Activated CD8-positive, alpha-beta memory T cell treated with anti-CD3 and anti-CD28 coated beads for 4 hours (primary cell): ENCODE measurements at places on chromosomes 12 and 14.

- no peak for DNase-seq
These were observed 29.7 kb upstream of the SAV1 start for GRCh38 chr14:50697659-50698290.

- no peak for DNase-seq
These were observed 23.6 kb upstream of the C12orf71 start for GRCh38 chr12:27105746-27106536.

DNA sequence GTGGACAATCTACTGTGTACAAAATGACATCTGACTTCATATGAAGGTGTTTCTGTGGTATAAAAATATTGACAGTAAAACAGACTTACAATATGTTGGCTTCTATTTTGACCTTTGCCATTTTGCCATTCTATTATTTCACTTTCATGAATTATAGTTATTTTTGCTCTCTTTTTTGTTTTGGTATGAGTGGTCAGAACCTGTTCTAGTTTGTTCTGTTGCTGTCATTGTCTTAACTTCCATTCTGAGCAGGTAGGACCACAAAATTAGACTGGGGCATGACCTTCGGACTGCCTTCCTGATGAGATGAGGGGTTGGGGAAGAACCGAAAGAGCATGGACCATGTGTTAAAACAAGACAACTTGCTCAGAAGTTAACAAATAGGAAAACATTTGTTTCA is 36.5 kb upstream of the IFNG-AS1 start:
- DNase-seq: no peak

GRCh38 chr12:130427381-130427887 is 89.7 kb downstream of the PIWIL1 start:
- DNase-seq: no peak

DNA sequence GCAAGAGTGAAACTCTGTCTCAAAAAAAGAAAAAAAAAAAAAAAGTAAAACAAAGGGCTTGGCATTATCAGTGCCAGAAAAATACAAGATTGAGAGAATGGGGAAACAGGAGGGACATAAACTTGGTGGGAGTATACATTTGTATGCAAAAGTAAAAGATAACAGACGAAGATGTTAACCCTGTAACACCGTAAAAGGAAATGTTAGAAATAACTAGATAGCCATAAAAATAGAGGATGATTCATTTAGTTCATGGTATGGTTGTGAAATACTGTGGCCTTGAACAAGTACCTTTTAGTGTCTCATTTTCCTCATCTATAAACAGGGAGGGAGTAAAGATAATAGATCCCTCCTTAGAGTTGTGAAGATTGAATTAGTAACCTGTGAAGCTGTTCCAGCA is 33.3 kb downstream of the ATP2A2 start:
- DNase-seq: no peak

DNA sequence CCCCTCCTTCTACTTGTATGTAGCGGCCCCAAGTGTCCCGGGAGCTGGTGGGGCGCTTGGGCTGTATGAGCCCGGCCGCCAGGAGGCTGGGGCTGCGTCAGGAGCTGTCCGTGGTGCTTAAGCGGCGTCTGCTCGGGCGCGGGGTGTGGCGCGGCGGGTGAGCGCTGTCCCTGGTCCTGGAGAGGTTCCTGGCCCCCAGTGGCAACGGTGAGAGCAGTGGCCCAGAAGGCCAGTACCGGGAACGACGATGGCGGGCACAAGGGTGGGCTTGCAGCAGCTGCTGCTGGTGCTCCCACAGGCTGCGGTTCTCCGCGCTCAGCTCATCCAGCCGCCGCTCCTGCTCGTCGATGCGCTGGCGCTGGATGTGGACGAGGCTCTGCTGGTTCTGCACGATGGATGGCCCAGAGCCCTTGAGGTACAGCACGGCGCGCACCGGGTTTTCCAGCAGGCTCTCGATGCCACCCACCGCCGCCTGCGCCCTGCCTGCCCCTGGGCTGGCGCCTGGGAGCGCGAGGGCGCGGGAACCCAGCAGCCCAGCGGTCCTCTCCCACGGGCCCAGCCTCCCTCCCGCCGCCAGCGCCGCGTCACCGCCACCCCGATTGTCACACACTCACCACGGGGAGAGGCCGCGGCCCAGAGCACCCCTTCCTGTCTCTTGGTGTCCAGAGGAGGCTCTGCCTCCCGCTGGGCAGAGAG is 41.9 kb upstream of the FKBP4 start:
- DNase-seq: peak; percentile 26

DNA sequence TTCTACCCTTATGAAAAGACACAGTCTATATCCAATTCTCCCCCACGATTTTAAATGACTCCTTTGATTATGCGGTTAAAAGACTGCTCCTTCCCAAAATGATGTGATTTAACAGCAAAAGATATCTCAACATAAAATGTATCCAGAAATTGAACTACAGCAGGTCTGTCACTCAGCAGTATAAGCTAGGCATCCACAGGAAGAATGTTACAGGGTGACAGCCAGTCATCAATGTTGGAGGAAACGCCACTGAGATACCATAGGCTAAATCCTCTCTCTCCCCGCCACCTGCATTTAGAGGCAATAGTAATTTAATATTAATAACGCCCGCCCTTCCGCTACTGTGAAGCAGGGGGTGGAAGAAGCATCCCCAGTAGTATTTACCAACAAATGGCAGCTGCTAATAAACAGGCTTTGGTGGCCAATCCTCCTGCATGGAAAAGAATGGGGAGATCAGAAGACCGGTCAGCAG is 613 bp downstream of the RECQL start:
- DNase-seq: no peak

DNA sequence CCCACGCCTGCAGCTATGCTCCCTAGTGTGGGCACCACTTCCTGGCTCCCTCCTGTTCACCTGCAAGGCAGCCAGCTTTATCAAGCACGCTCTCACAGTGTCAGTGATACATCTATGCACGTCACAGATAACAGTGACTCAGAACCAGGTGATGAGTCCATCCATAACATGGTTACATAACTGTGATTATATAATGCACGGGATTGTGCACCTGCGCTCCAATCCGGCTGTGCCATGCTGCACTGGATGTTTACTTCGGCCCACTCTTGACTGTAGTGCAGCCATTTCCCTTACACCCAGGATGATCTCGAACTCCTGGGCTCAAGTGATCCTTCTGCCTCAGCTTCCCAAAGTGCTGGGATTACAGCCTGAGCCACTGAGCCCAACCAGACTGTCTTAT is 38.4 kb upstream of the CEP83 start:
- no peak for DNase-seq

DNA sequence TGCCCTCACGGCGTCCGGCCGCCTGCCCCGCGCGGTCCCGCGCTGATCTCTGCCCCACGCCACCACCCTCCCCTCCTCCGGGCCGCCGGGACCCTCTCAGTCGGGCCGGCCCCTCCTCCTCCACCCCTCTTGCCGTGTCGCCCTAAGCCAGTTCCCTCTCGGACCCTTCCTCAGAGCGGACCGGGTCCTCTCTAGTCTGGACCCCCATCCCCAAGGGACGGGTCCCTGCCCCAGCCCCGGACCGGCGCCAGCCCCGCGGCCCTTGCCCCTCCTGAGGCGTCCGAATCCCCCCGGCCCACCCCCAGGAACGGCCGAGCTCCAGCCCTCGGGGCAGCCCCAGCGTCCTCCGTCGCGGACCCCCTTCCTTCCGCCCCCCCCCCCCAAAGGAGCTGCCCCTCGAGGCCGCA is 485 bp downstream of the PPP4R4 start:
- DNase-seq: no peak

GRCh38 chr14:37515771-37516170 is 79.3 kb downstream of the FOXA1 start:
- DNase-seq: no peak

GRCh38 chr12:104355630-104356029 is 52.1 kb downstream of the EID3 start:
- DNase-seq: no peak

- DNase-seq: no peak
These were observed 1808.9 kb upstream of the SEL1L start for GRCh38 chr14:83342590-83342989.

GRCh38 chr14:73225496-73225895 is 11.8 kb upstream of the PAPLN start:
- no peak for DNase-seq

DNA sequence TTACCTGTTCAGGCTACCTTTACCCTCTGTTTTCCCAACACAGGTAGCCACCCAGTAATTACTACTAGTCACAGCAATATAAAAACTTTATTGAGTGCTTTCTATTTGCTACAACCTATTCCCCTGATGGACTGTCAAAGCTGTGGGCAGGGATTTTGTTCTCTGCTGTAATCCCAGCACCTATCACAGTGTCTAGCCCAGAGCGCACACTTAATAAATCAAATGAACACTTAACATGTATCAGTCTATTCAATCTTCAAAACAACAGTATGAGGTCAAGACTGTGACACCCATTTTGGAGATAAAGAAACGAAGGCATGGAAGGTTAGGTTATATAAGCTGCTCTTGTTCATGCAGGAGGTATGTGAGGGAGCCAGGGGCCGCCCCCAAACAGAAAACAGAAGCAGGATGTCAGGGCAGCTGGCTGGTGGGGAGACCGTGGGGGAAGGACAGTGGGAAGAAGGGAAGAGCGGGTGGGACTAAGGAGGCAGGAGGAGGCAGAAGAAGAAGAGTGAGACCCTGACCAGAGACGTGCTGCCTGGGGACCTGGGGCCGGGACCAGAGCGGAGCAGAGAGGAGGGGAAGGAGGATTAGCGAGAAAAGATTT is 1.7 kb downstream of the TNFRSF1A start:
- no peak for DNase-seq

DNA sequence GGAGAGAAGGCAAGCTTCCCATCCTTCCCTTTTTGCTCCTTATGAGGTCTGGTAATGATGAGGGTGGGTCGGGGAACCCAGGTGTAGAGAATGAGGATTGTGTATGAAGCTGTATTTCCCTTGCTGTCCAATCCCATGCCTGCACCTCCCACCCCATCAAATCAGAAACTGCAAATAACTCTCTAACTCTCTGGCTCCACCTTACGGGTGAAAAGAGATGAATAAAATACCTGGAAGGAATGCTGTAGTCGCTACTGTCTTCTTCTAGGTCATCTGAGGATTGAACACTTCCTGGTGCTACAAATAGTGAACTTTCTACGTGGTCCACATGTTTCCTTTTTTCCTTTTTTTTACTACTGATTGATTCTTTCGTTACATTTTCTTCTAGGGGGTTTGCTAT is 38.9 kb upstream of the DICER1 start:
- DNase-seq: no peak

- DNase-seq: no peak
These were observed 248.5 kb upstream of the DDHD1 start for GRCh38 chr14:53401646-53402045.

DNA sequence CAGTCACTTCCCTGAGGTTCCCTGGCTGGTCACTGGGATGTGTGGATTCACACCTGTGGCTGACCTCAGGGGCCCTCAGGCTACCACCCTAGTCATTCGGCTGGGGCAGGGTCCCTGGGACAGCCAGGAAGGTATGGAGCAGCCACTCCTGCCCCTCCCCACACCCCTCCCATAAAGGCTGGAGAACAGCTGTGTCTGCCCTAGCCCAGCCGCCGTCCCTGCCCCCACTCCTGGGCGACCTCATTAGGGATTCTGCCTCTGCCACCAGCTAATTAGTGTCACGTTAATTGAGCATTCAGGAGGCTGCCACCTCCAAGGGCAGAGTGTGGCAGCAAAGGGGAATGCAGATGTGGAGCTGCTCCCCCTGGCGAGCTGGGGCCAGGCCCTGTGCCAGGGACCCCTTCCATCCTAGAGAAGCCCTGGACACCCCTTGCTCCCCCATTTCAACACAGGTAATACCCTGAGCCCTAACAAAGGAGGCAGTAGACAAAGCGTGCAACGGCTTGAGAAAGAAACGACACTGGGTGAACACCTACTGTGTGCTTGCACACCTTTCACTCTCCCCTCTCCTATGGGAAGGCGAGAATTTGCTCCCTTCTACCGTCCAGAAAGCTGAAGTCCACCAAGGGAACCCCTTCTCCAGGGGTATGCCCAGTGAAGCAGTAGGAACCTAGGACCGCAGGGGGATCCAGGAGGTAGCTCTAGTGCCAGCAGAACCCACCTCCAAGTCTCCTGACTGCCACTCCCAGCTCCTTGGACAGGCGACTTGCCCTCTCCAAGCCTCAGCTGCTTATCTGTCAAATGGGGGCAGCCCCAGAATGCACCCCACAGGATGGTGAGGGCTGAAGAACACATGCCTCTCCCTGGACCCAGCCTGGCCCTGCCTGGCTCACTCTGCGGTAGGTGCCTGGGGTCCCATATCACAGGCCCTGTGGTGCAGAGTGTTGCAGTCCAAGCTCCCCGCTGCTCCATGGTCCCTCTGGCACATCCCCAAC is 45.1 kb downstream of the FAM222A start:
- no peak for DNase-seq

- DNase-seq: no peak
These were observed 83.5 kb downstream of the SAMD4A start for GRCh38 chr14:54650331-54650958.

DNA sequence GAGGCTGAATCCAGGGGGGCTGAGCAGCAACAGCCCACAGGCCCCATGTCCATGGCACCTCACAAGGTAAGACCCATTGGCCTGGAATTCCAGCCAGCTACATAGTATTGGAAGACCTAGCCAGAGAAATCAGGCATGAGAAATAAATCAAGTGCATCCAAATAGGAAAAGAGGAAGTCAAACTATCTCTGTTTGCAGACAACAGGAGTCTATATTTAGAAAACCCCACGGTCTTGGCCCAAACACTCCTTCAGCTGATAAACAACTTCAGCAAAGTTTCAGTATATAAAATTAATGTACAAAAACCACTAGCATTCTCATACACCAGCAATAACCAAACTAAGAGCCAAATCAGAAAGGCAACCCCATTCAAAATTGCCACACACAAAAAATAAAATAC is 16.9 kb downstream of the PDE6H start:
- DNase-seq: no peak

- no peak for DNase-seq
These were observed 45.5 kb downstream of the MGST1 start for GRCh38 chr12:16392846-16393535.

- no peak for DNase-seq
These were observed 59.4 kb upstream of the SYNE2 start for GRCh38 chr14:63793376-63793775.

- DNase-seq: no peak
These were observed 21.3 kb downstream of the MYBPC1 start for GRCh38 chr12:101616027-101616494.

DNA sequence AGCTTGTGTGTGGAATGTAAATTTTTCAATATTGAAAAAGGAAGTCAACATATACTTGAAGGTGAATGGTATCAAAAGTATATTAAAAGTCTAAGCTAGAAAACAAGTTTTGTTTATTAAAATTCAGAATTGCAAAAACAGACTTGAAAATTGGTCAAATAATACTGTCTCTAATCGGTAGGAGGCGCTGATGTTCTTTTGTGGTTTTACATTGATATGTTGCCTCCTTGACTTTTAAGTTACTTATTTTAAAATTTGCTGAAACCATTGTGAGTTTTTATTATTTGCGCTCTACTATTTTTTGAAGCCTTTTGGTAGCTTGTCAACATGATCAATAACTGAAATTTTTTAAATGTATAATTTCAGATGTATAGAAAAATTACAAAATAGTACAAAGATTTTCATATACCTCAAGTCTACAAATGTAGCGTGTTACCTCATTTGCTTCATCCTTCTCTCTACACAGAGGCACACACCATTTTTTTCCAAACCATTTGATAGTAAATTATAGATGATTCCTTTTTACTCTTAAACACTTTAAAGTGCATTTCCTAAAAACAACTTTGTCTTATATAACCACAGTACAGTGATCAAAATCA is 6.9 kb downstream of the RTRAF start:
- no peak for DNase-seq

GRCh38 chr12:71069311-71069710 is 88.5 kb downstream of the TSPAN8 start:
- no peak for DNase-seq
